ENCODE measurements at places on chromosomes 5 and 9.

GRCh38 chr5:11319836-11320580 lies 559.0 kb upstream of the DAP start:
- no peak for DNase-seq

DNA sequence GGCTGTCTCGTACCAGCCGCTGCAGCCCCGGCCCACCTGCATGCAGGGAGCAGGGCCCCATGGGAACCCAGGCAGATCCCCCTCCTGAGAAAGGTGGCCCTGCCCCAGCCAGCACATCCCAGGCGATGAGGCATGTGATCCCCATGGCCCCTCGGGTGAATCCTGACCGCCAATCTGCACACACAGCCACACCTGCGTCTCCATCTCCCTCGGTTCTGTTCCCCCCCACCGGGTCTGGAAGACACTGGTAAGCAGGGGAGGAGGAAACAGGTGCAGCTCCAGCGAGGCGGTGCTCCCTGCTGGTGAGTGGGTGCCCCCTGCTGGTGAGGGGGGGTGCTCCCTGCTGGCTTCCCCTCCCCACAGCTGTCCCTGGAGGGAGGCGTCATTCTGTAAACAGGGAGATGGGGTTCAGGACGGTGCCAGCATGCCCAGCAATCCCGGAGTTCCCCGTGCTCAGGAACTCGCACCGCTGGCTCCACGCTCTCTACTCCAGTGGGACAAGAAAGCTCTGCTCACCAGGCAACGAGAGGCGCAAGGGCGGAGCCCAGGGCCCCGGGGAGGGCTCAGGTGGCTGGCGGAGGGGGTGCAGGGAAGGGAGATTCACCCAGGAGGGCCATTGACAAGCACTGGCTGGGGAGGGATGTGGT lies 28.4 kb upstream of the SLC12A7 start:
- peak; percentile 16 for DNase-seq

- DNase-seq = peak; percentile 23
Observed at GRCh38 chr9:124040935-124041816, 29.6 kb downstream of the LHX2 start.

DNA sequence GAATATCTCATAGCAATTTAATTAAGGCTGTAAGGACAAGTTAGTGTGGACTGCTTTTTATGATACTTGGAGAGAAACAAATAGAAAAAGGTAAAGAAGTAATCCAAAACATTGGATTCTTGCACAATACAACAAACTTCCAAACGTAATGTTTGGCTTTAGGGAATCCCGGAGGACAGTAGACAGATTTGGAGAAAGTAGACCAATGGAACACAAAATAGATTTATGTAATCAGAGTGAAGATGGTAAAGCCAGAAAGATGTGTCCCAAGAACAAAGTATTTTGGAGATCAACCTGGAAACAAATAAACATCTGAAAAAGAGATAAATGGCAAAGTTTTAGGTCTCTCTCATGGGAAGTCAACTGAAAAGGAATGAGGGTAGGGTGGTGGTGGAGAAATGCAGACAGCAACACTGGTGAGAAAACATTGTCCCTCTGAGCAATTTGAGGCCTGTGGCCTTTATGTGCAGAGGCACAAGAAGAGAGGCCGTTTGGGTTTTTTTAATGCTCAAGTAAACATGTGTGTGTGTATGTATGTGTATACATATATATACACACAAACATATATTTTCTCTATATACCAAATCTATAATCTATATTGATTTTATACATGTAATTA lies 620.6 kb downstream of the PDE4D start:
- DNase-seq = no peak

DNA sequence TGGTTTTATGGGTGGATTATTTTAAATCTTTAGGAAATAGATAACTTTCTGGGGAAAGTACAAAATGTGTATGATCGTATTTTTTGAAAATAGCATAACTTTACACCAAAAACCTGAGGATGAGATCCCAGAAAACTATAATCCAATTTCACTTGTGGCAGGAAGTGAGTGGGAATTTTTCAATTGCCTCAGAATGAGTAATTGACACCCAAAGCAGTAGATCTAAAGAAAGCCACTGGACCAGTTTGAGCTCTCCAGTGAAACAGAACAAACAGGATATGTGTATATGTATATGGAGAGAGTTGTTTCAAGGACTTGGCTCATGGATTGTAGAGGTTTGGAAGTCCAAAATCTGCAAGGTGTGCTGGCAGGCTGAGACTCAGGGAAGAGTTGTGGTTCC lies 109.2 kb upstream of the SHB start:
- DNase-seq = no peak

DNA sequence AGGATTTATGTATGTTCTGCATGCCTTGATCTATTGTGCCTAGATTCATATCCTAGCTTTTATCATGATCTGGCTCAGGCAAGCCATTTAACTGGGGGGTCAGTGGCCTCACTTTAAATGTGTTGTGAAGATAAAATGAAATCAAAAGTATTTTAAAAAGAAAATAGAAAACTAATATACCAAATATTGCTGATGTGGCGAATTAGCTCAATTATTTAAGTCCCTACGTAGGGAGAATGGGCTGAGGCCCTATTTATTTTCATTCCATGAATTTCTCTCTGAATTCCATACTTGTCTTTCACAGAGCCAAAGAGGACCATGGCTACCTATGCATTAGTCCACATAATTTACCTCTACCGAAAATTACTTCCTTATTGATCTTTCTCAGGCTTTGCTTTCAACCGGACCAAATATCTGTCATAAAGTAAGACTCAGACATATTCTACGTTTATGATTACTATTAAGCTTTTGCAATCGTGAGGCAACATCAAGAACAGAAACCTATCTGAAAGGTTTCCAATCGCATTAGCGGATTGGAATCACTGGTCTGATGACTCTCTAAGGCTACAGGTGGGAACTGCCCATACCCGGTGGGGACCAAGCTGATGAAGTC lies 1.7 kb downstream of the MBLAC2 start:
- DNase-seq = no peak

DNA sequence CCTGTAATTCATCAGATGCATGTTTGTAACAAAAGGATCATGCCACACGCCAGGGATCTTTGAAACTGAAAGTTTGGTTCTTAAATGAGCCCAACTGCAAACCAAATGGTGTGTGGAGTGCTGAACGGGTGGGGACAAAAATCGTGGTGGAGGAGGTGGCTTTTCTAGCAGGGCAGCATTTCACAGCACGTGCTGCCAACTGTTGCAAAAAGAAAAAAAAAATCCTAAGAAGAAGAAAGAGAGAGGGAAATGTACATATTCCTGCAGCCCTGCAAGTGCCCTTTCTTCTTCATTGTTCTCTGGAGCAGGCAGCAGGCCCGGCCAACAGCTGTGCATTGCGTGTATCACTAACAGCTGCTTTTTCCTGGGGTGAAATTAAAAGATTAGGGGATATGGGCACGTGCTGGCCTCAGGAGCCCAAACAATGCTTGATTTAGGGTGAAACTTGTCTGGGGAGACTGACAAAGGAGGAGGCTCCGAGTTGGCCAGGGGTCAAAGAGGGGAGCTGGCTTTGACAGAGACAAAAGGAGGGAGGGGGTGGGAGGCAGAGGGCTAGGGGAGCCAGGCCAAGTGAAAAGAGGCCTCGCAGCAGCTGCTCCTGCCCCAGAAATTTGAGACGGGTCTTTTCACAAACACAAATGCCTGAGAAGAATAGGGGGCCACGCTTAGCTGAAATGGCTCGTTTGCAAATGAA lies 73.0 kb downstream of the GADD45G start:
- DNase-seq = no peak

DNA sequence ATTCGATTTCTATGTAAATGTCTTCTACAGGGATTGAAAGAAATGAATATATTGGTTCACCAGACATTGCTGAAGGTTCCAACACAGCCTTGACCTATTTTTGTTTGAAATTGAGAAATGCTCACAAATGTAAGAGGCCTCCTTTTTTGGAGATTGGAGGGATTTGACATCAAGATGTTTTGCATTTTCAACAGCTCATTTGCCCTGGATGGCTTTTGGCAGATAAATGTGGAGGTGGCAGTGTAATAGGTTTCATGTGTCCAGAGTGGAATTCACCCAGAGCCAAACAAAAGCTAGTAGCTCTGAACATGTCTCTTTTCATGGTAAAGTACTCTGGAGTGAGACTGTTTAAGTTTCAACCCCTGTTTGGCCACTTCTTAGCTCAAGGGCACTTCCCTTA lies 77.3 kb downstream of the PALM2AKAP2 start:
- DNase-seq = no peak

GRCh38 chr9:37862530-37862929 lies 41.4 kb downstream of the SLC25A51 start:
- no peak for DNase-seq

DNA sequence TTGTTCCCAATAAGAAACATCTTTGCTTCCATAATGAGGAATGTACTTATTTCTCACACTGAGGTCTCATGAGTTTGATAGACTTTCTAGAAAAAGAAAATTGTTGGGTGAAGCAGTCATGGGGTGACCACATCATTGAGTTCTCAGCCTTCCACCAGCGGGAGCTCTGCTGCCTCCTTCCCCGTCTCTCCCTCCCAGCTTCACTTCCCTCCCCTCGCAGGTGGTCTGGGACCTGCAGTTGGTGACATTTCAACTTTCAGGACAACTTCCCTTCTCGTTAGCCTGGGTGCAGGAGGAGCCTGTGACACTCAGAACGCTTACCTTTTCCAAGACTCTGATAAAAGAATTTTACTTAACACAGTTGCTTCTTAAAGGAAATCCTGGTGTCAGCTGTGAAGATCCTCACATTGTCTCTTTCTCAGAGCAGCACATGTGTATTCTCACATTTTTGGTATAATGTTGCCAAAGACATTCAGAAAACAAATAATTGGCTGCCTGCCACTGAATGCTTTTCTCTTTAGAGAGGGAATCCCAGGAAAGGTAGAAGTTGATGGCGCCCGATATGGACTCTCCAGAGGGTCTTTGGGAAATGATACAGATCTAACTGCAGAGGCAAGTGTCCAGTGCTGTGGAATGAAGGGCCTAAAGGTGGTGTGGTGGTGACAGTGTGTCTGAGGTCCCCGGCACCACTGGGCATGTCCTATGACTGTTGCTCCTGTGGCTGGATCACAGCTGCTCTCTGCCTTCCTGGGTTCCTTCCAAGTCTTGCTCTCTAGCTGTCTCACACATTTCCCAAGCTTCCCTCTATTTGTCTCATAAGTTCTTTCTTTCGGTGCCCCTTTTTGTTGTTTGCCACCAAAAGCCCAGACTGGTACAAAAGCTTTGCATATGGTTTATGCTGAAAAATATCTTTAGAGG lies 238.1 kb downstream of the GAS1 start:
- no peak for DNase-seq

DNA sequence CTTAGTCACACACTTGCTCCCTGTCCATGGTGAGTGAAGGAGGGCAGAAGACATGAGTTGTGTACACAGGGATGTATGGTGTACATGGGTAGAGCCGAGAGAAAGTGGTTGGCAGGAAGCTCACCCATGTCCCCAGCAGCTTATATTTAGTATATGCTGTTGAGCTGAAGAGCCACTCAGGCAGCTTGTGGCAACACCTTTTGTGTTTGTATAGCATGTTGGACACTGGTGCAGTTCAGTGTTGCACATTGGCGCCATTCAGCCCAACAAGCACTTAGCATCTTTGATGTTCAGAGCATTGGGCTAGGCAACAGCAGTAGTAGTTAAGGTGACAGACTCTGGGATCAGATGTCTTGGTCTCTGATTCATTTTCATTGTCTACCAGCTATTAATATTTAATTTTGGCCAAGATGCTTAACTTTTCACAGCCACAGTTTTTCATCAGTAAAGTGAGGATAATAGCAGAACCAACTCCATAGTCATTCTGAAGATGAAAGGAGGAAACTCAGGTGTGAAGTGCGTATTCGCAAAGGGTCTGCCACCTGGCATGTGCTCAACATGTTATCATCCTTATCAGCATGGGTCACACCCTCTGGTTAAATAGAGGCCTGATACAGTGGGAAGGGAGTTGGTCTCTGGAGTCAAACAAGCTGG lies 184.8 kb downstream of the NR3C1 start:
- DNase-seq = no peak

DNA sequence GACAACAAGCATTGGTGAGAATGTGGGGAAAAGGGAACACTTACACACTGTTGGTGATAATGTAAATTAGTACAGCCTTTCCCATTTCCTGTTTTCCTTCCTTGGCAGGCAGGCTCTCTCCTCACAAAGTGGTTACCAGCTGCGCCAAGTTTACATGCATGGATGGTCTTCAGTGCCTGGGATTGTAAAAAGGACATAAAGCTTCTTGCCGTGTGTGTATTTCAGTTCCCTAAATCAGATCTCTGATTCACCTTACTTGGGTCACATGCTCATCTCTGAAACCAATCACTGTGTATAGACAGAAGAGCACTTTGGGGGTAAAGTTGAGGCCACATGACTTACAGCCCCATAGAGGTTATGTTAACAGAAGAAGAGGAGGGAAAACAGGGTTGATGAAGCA lies 92.8 kb downstream of the CAVIN4 start:
- no peak for DNase-seq

GRCh38 chr5:176739461-176740051 lies 70.8 kb upstream of the UNC5A start:
- DNase-seq = no peak

- no peak for DNase-seq
Observed at GRCh38 chr5:524973-525761, 918 bp upstream of the SLC9A3 start.

- no peak for DNase-seq
Observed at GRCh38 chr5:71887680-71888079, 168.6 kb downstream of the CARTPT start.

DNA sequence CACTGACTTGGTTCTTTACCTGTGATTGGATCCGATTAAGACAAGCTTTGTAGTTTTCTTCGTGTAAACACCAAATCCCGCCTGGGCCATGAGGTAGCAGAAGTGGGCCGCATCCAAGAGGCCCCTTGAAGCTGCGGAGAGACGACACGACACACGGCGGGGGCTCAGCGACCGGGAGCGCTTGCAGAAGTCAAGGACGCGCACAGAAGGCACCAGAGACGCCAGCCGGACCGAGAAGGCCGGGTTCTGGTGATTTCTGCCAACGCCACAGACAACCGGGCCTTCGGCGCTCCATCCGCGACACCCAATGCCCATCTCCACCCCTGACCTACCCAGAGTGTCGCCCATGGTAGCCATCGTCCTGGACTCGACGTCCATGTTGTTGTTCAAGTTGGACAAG lies 19.8 kb upstream of the INPP5E start:
- no peak for DNase-seq

DNA sequence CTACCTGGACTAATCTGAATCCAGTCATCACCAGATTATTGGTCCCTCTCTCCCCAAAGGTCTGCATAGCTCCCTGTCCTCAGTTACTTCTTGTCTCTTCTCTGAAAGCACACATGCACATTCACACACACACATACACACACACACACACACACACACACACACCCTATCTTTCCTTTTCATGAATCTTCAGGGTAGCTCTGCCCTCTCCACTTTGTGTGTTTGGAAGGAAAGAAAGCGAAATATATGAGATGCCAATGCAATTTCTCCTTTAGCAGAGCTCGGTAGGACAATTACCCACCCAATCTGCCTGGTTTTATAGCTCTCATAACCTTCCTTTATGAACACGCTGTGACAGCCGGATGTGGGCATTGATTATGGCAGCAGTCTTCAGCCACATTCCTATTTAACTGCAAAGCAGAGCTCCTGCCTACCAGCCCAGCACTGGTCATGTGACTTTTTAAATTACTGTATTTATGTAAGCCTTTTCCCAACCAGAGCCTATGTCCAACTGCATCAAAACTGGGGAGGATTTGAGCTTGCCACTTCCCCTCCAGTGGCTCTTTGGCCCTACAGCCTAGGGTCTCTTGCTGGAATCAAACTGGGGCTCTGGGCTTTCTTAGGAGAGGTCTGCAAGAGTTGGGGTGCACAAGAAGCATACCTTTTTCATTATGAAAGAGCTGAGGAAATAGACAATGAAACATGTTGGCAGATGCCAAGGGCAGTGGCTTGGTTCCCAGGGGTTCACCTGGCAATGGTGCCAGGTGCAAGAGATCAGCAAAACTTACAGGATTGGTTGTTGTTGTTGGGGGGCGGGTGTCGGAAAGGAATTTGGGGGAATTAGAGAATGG lies 20.8 kb upstream of the MATR3 start:
- DNase-seq = no peak
